ENCODE measurements at places on chromosomes 6 and 20. TPM values are rescaled to one million over a fixed set of nuclear protein-coding genes. Genes with fewer than 3 reads are reported as not detected.
A peak's percentile ranks its signal among the peaks of the same experiment; 100 is the strongest.

GRCh38 chr6:106256201-106256968 lies 69.2 kb downstream of the ATG5 start:
- no peak for DNase-seq

- no peak for DNase-seq
Measured at GRCh38 chr6:12092762-12093161, 80.7 kb downstream of the HIVEP1 start.

- DNase-seq = no peak
Measured at GRCh38 chr20:20926222-20926905, 179.8 kb downstream of the LINC00237 start.

Gene PPP1R14C
- total RNA-seq = under 0.01 TPM

DNA sequence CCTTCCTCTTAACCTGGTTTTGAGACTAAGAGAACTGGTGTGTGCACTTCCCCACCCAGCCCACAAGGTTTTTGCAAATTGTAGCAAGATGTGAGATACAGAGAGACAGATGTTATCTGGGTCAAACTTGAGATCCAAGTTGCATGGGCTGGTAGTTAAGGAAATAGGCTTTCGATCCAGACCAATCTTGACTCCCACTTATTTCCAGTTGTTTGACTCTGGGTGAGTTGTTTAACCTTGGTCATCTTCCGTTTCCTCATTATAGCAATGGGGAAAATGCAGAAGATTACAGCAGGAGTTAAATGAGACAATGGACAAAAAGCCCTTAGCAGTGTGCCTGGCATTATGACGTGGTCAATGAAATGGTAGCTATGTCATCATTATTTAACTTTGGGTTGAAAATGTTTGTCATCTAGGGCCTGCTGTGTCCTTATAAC lies 1.7 kb downstream of the SNX21 start:
- peak; percentile 43 for DNase-seq

- no peak for DNase-seq
Measured at GRCh38 chr20:57561356-57562279, 708 bp downstream of the PCK1 start.

Gene B3GALT4
- 14.3 TPM for total RNA-seq

- no peak for DNase-seq
Measured at GRCh38 chr6:24915641-24916040, 20.1 kb downstream of the RIPOR2 start.

Gene CGA
- not detected for total RNA-seq

Gene ZFP57
- 1.9 TPM for total RNA-seq

- no peak for DNase-seq
Measured at GRCh38 chr6:36743538-36744303, 46.1 kb downstream of the RAB44 start.

Gene SMOC2
- under 0.01 TPM for total RNA-seq

All from hematopoietic multipotent progenitor cell (in vitro differentiated cells).